ENCODE measurements at places on chromosomes 12 and 14.

DNA sequence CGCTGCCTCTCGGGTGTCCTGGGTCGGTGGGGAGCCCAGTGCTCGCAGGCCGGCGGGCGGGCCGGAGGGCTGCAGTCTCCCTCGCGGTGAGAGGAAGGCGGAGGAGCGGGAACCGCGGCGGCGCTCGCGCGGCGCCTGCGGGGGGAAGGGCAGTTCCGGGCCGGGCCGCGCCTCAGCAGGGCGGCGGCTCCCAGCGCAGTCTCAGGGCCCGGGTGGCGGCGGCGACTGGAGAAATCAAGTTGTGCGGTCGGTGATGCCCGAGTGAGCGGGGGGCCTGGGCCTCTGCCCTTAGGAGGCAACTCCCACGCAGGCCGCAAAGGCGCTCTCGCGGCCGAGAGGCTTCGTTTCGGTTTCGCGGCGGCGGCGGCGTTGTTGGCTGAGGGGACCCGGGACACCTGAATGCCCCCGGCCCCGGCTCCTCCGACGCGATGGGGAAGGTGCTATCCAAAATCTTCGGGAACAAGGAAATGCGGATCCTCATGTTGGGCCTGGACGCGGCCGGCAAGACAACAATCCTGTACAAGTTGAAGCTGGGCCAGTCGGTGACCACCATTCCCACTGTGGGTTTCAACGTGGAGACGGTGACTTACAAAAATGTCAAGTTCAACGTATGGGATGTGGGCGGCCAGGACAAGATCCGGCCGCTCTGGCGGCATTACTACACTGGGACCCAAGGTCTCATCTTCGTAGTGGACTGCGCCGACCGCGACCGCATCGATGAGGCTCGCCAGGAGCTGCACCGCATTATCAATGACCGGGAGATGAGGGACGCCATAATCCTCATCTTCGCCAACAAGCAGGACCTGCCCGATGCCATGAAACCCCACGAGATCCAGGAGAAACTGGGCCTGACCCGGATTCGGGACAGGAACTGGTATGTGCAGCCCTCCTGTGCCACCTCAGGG is 679 bp downstream of the ARF6 start:
- peaks cover 42% of the 10 kb centered on the region for H3K4me1 ChIP-seq
- peak overlapping the region; percentile 98 for H3K27ac ChIP-seq
- H3K4me3 ChIP-seq, result peak overlapping the region; percentile 77

- no peaks in the 10 kb centered on the region for H3K27me3 ChIP-seq
- peaks cover 8% of the 10 kb centered on the region for H3K4me1 ChIP-seq
- H3K27ac ChIP-seq, result no peak overlapping the region
- H3K36me3 ChIP-seq, result peaks cover 72% of the 10 kb centered on the region
- no peak for DNase-seq
- no peak overlapping the region for H3K4me3 ChIP-seq
Observed at GRCh38 chr14:104705340-104706047, 16.1 kb downstream of the INF2 start.

- H3K27me3 ChIP-seq, result no peaks in the 10 kb centered on the region
- no peaks in the 10 kb centered on the region for H3K36me3 ChIP-seq
- peak; percentile 94 for DNase-seq
- H3K27ac ChIP-seq, result peak within 1 kb of the TSS; percentile 78
- H3K4me3 ChIP-seq, result peak within 1 kb of the TSS; percentile 66
Observed at GRCh38 chr14:67599698-67600561, at the start of gene PIGH. PIGH (minus strand) TSS chr14:67600268; CDS start chr14:67600203, 65 bp downstream.

GRCh38 chr14:92014040-92014439 is 25.8 kb downstream of the TRIP11 start:
- H3K27ac ChIP-seq, result no peak overlapping the region
- H3K4me1 ChIP-seq, result no peaks in the 10 kb centered on the region

GRCh38 chr14:32900547-32900946 is 38.1 kb upstream of the NPAS3 start:
- H3K4me3 ChIP-seq, result no peak overlapping the region
- H3K27ac ChIP-seq, result no peak overlapping the region
- H3K27me3 ChIP-seq, result peaks cover 2% of the 10 kb centered on the region
- H3K36me3 ChIP-seq, result no peaks in the 10 kb centered on the region

GRCh38 chr12:132604151-132604618 is 6.2 kb downstream of the LRCOL1 start:
- peak overlapping the region; percentile 46 for H3K27ac ChIP-seq
- H3K4me3 ChIP-seq, result peak overlapping the region; percentile 32
- no peak for DNase-seq
- H3K27me3 ChIP-seq, result peaks cover 78% of the 10 kb centered on the region
- H3K4me1 ChIP-seq, result peaks cover 23% of the 10 kb centered on the region

- no peak overlapping the region for H3K4me3 ChIP-seq
- H3K4me1 ChIP-seq, result peaks cover 13% of the 10 kb centered on the region
- no peaks in the 10 kb centered on the region for H3K27me3 ChIP-seq
- no peak overlapping the region for H3K27ac ChIP-seq
- H3K36me3 ChIP-seq, result no peaks in the 10 kb centered on the region
- no peak for DNase-seq
Observed at GRCh38 chr14:91839749-91840148, 27.6 kb downstream of the TC2N start.

DNA sequence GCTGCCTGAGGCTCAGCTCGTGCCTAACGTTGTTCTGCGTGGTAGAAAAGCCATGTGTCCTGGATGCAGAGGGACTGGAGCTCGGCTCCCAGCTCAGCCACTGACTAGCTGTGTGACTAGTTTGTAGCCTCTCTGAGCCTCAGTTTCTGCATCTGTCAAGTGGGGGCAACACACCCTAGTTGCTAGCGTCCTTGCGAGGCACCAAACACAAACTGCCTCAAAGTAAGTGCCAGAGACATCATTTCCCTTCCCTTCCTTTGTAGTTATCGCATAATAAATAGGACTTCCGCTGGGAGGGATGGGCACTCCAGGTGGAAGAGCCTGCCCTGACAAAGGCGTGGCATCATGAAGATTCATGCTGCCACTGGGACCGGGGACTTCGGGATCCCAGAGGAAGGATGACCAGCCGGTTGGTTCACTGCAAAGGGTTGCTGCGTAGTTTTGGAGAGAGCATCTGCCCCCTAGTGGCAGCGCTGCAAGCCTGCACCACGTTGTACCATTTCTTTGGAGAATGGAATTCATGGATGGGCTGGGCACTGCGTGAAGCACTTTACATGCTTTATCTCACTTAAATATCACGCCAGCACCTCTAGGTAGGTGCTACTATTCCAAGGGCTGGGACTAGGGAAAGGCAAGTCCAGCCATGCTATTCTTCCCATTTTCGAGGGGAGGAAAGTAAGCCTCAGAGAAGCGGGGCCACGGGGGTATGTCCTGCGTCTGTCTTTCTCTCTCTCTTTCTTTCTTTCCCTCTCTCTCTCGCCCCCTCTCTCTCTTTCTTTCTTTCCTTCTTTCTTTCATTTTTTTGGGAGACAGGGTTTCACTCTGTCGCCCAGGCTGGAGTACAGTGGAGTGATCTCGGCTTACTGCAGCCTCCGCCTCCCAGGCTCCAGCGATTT is 4.6 kb downstream of the CCDC197 start:
- H3K27me3 ChIP-seq, result peaks cover 24% of the 10 kb centered on the region
- no peak overlapping the region for H3K4me3 ChIP-seq

- H3K4me3 ChIP-seq, result no peak overlapping the region
- H3K27me3 ChIP-seq, result peaks cover 100% of the 10 kb centered on the region
- no peak overlapping the region for H3K27ac ChIP-seq
- DNase-seq, result no peak
- H3K4me1 ChIP-seq, result peaks cover 53% of the 10 kb centered on the region
- H3K36me3 ChIP-seq, result no peaks in the 10 kb centered on the region
Observed at GRCh38 chr14:36518031-36518585, 1.9 kb downstream of the NKX2-1 start.

DNA sequence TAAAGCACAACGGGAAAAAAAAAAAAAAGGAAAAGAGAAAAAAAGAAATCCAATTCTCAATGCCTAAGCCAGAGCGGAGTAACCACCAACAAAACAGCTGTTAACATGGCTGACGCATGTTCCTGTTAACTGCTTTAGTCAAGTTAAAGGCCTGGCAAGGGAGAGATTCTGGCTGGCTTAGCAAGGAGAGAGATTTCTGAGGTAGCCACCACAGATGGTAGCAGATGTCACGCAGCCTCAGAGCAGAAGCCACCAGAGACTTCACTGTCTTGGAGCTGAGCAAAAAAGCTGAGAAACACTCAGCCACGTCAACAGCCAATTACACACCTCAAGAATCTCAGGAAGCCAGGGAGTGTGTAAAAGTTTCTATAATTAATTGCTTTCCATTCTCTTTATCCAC is 87.1 kb downstream of the TMCC3 start:
- no peak overlapping the region for H3K4me3 ChIP-seq
- peaks cover 21% of the 10 kb centered on the region for H3K4me1 ChIP-seq
- no peak overlapping the region for H3K27ac ChIP-seq
- no peaks in the 10 kb centered on the region for H3K27me3 ChIP-seq
- DNase-seq, result no peak

GRCh38 chr14:74290415-74290814 is 12.3 kb downstream of the ABCD4 start:
- no peak for DNase-seq
- no peaks in the 10 kb centered on the region for H3K27me3 ChIP-seq
- no peaks in the 10 kb centered on the region for H3K4me1 ChIP-seq

- H3K4me1 ChIP-seq, result peaks cover 34% of the 10 kb centered on the region
- H3K36me3 ChIP-seq, result no peaks in the 10 kb centered on the region
- H3K27me3 ChIP-seq, result no peaks in the 10 kb centered on the region
- DNase-seq, result no peak
Observed at GRCh38 chr12:110501399-110501751, 536 bp downstream of the VPS29 start.

- H3K4me1 ChIP-seq, result no peaks in the 10 kb centered on the region
- no peaks in the 10 kb centered on the region for H3K27me3 ChIP-seq
- H3K36me3 ChIP-seq, result no peaks in the 10 kb centered on the region
Observed at GRCh38 chr14:72869407-72870329, 24.2 kb downstream of the DPF3 start.
